RWPE2 (cell line): ENCODE measurements at places on chromosomes 11 and 22.

- peak overlapping the region; percentile 96 for H3K4me3 ChIP-seq
- H3K27ac ChIP-seq = peak overlapping the region; percentile 77
- H3K27me3 ChIP-seq = no peaks in the 10 kb centered on the region
- H3K4me1 ChIP-seq = peaks cover 23% of the 10 kb centered on the region
These were observed 1.6 kb downstream of the SESN3 start for GRCh38 chr11:95229199-95229992.

DNA sequence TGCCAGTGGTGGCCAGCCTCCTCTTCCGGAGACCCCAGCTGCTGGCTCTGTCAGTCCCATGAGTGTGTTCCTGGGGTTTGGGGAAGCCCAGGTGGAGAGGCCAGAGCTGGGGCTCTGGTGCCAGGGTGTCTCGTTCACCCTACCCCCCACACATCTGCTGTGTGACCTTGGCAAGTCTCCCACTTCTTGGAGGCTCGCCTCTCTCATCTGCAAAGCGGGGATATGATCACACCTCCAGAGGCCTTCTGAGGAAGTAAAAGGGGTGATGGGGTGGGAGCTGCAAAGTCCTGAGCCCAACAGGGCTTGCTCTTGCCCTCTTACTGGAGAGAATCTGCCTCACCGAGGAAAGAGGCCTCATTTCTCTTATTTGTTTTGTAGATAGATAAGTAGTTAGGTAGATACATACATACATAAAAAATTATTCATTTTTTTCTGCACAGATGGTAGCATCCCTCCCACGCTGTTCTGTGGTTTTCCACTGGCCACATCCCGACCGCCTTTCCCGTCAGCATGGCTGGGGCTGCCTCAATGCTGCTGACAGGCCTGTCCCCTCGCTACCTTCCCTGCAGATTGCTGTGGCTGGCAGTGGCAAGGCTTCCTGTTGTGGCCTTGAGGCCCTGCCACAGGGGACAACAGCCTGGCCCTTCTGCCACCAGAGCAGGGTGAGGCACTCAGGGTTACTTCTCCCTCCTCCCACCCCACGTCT is 23.9 kb downstream of the MYO7A start:
- no peaks in the 10 kb centered on the region for H3K36me3 ChIP-seq
- DNase-seq = no peak
- H3K4me3 ChIP-seq = no peak overlapping the region
- H3K4me1 ChIP-seq = no peaks in the 10 kb centered on the region
- no peak overlapping the region for H3K27ac ChIP-seq
- H3K27me3 ChIP-seq = no peaks in the 10 kb centered on the region

GRCh38 chr11:93645938-93646337 is 15.5 kb upstream of the CEP295 start:
- H3K4me3 ChIP-seq = no peak overlapping the region
- no peaks in the 10 kb centered on the region for H3K36me3 ChIP-seq
- H3K27me3 ChIP-seq = no peaks in the 10 kb centered on the region
- no peak overlapping the region for H3K27ac ChIP-seq
- no peak for DNase-seq

GRCh38 chr11:12112750-12113149 is 2.4 kb downstream of the MICAL2 start:
- peaks cover 40% of the 10 kb centered on the region for H3K4me1 ChIP-seq
- DNase-seq = no peak
- peaks cover 64% of the 10 kb centered on the region for H3K36me3 ChIP-seq
- H3K27me3 ChIP-seq = no peaks in the 10 kb centered on the region
- H3K4me3 ChIP-seq = peak overlapping the region; percentile 78

GRCh38 chr22:30873086-30873650 is 95.4 kb downstream of the MORC2 start:
- no peak overlapping the region for H3K4me3 ChIP-seq
- no peak overlapping the region for H3K27ac ChIP-seq
- H3K4me1 ChIP-seq = no peaks in the 10 kb centered on the region
- peaks cover 33% of the 10 kb centered on the region for H3K36me3 ChIP-seq
- DNase-seq = no peak

DNA sequence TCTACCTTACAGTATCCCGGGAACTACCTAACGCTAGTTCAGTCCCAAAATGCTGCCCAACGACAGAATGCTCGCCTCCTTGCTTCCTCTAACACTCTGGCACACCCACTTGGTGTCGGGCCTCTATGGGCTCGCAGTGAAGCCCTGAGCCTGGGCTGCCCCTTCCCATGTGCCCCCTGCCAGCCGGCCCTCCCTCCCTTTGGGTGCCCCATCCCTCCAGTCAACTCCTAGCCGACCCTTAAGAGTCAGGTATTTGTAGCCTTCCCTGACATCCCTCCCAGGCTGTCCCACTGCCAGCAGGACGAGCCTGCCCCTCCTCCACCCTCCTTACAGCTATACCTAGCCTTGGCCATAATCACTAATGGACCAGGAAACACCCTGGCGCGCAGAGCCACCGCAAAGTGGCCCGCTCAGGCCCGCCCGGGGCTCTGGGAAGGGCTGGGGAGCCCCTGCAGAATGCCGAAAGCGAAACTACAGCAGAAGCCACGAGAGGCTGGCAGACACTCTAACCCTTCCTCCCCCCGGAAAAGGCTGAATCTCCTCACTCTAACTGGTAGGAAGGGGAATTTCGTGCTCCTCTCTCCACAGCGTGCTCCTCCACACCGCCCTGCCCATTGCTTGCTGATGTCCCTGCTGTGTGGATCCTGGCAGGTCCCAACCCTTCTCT is 8.2 kb downstream of the CBX7 start:
- H3K36me3 ChIP-seq = no peaks in the 10 kb centered on the region
- peak overlapping the region; percentile 83 for H3K4me3 ChIP-seq
- H3K27ac ChIP-seq = no peak overlapping the region
- H3K27me3 ChIP-seq = no peaks in the 10 kb centered on the region
- no peak for DNase-seq
- no peaks in the 10 kb centered on the region for H3K4me1 ChIP-seq
